Inflammatory macrophage treated with lipopolysaccharide for 4 hours (primary cell): ENCODE measurements at places on chromosomes 6 and 20.

DNA sequence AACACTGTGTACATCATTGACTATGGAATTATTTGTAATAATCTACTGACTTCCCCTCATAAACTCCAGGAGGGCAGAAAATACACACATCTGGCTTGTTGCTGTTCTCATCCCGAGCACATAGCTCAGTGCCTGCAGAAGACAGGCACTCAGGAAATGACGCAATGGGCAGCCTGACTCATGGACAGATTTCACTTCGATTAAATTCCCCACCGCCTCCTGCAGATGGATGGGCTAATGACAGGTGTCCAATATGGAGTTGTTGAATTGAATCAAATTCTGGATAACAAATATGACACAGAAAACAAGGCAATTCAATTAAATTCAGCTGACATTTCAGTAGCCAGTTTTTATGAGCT lies 9.1 kb downstream of the ANKRD60 start:
- peak; percentile 27 for DNase-seq

DNA sequence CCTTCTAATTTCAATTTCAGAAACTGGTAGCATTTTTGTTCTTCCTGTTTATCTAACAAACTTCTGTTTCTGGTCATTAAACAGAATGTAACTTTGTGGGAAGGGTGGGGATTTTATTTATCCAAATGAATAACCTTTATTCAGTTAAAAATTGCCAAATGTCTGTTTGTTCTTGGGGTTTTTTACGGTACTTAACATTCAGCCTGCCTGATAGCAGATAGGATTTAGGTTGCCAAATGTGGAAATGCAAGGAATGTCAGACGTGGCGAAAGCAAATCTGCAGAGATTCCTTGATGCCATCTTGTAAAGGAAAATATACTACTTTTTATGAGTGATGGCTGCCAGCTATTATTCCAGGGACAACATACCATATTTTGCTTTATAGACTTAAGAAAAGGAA lies 95.7 kb downstream of the LYRM2 start:
- no peak for DNase-seq

DNA sequence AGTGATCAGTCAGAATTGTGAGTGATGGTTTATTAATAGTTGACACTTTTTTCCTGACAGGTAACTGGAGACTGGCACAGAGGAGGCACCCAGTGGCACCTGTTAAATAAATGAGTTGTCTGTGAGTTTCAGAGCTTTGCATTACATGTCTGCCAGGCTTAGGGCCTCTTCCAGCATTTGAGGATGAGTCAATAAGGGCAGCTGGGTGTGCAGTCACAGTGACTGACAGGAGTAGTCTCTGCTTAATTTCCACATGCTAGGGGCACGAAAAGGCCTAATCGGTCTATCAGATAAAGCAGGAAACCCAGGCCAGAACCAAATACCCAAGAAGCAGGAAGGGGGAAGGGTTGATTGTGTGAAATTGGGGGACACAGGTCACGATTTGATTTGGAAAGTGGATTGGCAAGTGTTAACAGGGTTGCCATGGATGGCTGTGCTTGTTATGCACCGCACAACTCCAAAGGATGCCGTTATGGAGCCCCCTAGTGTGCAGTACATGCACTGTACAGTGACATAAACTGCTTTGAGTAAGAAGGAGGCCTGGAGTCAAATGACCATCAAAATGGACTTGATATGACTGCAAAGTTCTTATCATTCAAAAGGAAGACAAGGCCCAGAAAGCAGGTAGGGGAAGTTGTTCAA lies 111.9 kb upstream of the GGTLC1 start:
- DNase-seq: peak; percentile 47

- no peak for DNase-seq
These were observed 930.2 kb downstream of the TFAP2A start for GRCh38 chr6:9484686-9485085.

- no peak for DNase-seq
These were observed 1297.5 kb upstream of the CITED2 start for GRCh38 chr6:140671926-140672325.

DNA sequence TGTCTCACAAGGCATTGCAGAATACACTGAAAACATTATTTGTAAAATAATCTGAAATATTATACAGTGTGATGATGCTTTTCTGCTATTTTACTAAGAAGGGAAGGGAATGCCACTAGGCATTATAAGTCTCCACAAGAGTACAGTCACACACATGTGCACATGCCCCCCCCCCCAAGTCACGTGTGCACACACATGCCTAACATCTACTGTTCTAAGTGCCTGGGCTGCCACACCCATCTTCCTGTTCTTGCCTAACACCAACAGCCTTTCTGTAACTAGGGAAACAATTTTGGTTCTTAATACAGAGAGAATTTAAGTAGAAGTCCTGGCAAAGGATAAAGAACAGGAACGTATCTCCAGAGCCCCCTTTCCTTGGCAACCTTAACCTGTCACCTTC lies 58.2 kb upstream of the BCLAF1 start:
- peak; percentile 56 for DNase-seq

DNA sequence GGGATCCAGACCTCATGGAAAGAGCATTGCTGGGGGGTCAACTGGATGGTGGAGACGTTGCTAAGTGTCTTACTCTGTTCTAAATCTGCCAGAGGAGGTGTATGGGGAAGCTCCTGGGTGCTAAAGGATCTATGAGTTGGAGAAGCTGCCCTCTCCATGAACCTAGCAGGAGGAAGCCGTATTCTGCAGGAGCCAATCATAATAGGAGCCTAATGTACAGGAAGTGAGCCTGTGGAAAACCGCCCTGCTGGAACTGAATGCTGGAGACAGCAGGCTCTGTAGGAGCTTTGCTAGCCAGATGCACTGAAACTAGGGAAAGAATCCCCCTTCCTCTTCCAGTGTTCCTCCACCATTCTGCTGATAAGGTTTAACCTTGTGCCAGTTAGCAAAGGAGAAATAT lies 10.9 kb downstream of the CASP8AP2 start:
- peak; percentile 56 for DNase-seq

GRCh38 chr20:57414867-57415592 lies 23.8 kb downstream of the RBM38 start:
- DNase-seq: no peak

- no peak for DNase-seq
These were observed 109.7 kb upstream of the GMDS start for GRCh38 chr6:2355150-2355549.

DNA sequence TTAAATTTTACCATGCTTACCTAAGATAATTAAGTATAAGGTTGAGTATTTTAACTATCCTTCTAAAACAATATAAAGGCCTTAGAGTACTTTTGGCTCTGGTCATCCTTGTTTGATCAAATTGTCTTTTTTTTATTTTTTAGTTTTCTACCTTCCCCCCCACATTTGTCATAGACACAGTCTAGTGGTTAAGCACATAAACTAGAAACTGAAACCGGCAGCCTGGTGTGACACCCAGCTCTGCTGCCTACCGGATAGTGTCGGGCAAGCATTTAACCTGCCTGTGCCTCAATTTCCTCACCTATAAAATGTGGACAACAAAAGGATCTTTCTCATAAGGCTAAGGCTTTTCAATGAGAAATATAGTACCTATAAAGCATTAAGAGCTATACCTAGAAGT lies 21.6 kb upstream of the TULP4 start:
- DNase-seq: peak; percentile 38

DNA sequence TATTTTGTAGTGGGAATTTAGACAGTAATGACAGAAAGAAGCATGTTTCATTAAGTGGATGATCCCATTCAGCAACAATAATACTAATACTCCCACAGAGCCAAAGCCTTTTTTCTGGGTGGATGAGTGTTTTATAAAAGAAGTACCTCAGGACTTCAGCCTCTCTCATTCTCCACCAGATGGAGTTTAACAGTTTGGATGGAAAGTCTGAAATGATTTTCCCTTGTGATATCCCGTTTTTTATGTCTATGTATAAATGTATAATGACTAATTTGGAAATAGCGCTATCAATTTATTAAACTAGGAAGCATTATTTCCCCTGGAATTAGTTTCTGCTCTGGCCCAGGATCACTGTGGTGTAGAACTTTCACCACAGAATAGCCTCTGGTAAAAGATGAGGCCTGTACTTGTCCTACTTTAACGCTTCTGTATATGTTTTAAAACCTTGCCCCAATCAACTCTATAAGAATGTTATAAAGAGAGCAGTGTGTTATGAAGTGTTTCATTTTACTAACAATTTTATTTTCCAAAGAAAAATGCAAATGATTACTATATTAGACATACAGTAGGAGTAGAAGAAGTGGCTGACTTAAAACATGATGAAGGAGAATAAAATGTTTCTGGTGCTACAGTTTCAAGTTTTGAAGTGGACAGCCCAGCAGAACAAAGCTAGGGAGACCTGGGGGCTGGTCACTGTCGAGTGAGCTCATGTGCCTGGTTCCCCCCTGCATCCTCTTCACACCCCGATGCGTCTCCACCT lies 135.6 kb downstream of the HIVEP1 start:
- DNase-seq: no peak

GRCh38 chr6:129940454-129941195 lies 77.8 kb upstream of the L3MBTL3 start:
- DNase-seq: no peak

DNA sequence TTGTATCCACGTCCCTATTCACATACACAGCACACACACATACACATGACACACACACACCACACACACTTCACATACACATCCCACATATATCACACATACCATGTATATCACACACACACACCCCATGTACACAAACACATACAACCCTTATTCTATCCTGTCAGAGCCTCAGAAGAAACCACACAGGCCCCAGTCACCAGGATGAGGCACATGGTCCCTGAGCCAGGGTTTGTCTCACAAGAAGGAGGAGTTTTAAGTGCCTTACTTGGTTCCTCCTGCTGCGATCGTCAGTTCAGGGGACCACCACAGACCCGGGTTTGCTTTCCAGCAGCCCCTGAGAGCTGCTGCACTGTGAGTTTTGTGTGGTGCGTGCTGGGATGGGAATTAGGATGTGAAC lies 23.6 kb downstream of the BFSP1 start:
- DNase-seq: no peak

- peak; percentile 94 for DNase-seq
These were observed 41.4 kb downstream of the DTNBP1 start for GRCh38 chr6:15621203-15622044.

DNA sequence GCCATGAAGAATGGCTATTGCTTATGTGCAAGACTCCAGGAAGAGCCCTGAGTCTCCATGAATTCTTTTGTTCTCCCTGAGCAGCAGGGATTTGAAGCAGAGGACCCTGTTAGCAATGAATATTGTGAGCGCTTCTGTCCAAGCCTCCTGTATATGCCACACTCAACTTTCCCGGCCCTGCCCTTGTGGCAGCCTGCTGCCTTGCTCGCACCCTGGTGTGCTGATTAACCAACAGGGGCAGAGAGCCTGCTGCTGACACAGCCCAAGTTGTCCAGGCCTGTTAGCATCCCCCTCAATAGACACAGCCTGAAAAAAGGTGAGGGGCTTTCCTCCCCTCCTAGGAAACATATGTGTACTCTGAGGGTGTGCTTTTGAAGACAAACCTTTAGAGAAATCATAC lies 131.4 kb downstream of the BMP2 start:
- DNase-seq: no peak

DNA sequence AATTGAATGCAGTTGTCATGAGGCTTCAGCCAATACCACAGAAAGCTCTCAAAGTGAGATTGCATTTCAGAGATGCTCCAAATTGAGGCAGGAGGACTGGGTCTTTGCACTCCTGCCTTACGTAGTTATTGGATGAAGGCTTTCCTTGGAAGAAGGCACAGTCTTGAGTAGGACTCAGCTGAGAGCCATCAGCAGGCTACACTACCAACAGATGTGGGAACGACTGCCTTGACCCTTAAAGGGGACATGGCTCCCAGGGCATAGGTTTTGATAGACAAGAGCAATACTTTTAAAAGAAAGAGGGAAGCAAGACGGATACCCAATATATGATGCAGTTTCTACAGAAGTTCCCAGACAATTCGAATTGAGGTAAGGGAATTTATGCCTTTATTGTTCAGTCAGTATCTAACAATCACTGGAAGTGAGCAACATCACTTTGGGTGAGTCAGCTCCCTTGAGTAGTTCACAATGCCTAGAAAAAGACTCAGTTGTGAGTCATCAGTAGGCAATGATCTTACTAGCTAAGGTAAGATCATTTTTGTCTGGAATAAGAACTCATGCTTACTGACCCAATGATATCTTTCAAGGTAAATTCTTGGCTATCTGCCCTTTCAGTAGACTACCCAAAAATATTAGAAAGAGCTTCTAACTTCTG lies 390.8 kb downstream of the GJA1 start:
- no peak for DNase-seq

DNA sequence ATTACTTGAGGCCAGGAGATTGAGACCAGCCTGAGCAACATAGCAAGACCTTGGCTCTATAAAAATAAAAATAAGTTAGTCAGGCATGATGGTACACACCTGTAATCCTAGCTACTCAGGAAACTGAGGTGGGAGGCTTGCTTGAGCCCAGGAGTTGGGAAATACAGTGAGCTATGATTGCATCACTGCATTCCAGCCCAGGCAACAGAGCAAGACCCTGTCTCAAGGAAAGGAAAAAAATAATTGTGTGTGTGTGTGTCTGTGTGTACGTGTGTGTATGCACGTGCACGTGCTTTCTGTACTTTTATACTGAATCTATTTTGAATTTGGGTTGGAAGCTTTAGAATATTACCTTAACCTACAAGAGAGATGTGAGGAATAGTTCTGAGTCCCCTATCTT lies 58.9 kb downstream of the KIZ start:
- no peak for DNase-seq

GRCh38 chr6:133610971-133611370 lies 277.9 kb upstream of the TCF21 start:
- DNase-seq: no peak

DNA sequence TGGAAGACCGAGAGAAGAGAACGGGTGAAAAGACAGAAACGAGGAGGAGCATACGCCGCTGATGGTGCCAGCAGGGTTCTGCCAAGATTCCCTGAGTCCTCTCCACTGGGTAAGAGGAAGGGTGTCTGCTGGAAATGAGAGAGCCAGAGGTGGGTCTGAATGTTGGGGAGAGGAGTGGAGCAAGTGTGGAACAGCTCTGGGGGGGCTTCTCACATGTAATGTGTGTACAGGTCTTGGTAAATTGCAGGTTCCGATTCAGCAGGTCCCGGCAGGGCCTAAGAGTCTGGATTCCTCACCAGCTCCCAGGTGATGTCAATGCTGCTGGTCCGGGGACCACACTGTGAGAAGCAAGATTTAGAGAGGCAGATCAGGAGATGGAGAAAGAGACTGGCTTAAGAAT lies 1.5 kb upstream of the EBF4 start:
- DNase-seq: no peak

DNA sequence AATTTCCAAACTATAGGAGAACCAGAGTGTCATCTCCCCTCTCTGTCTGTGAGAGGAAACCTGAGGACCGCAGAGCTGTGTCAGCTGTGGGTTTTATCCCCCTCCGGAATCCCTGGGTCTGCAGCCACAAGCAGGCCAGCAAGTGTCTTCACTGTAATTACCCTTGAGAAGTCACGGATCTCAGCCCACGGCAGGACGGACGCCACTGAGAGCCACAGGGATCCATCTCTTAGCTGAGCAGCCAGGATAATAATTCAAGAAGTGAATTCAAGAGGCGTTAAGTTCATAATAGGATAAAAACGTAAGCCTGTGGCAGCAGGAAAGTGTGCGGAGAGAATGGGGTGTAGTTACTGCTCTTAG lies 37.0 kb downstream of the DLL1 start:
- DNase-seq: no peak

- DNase-seq: peak; percentile 85
These were observed 4.5 kb downstream of the ATXN1 start for GRCh38 chr6:16756660-16757255.
